Liver (tissue), 10 donors: ENCODE measurements at places on chromosomes 6 and 20. TPM values are rescaled to one million over a fixed set of nuclear protein-coding genes. Genes with fewer than 3 reads are reported as not detected.

DNA sequence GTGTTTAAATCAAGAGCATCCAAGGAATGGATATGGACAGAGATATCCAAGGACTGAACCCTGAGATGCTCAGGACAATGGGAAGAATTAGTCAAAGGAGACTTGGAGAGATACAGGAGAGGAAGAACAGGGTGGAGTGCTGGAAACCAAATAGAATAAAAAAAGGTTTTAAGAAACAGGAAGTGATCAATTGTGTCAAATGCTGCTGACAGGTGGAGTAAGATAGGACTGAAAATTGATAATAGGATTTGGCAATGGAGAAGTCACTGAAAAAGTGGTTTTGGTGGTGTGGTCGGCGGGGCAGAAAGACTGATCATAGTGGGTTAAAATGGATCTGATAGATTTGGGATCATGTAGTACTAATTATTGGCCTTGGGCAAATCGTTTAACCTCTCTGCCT is 37.9 kb upstream of the PNRC1 start:
- no peak for DNase-seq
- no peaks in the 10 kb centered on the region for H3K4me1 ChIP-seq
- no peaks in the 10 kb centered on the region for H3K36me3 ChIP-seq
- no peak overlapping the region for H3K4me3 ChIP-seq
- no peak overlapping the region for H3K27ac ChIP-seq

The OR12D3 gene
- total RNA-seq: not detected

The SLC26A8 gene
- total RNA-seq: 0.09 TPM

The RAD21L1 gene
- not detected for total RNA-seq

GRCh38 chr6:85680388-85680787 is 37.7 kb upstream of the SYNCRIP start:
- peaks cover 21% of the 10 kb centered on the region for H3K4me1 ChIP-seq
- H3K4me3 ChIP-seq: no peak overlapping the region
- no peak for DNase-seq
- H3K27me3 ChIP-seq: no peaks in the 10 kb centered on the region
- no peaks in the 10 kb centered on the region for H3K36me3 ChIP-seq

The PDE7B gene
- total RNA-seq: 0.75 TPM

GRCh38 chr6:79949233-79949632 is 1.9 kb upstream of the ELOVL4 start:
- peaks cover 5% of the 10 kb centered on the region for H3K4me1 ChIP-seq
- H3K4me3 ChIP-seq: no peak overlapping the region
- DNase-seq: peak; percentile 59
- H3K36me3 ChIP-seq: no peaks in the 10 kb centered on the region
- H3K27ac ChIP-seq: no peak overlapping the region

DNA sequence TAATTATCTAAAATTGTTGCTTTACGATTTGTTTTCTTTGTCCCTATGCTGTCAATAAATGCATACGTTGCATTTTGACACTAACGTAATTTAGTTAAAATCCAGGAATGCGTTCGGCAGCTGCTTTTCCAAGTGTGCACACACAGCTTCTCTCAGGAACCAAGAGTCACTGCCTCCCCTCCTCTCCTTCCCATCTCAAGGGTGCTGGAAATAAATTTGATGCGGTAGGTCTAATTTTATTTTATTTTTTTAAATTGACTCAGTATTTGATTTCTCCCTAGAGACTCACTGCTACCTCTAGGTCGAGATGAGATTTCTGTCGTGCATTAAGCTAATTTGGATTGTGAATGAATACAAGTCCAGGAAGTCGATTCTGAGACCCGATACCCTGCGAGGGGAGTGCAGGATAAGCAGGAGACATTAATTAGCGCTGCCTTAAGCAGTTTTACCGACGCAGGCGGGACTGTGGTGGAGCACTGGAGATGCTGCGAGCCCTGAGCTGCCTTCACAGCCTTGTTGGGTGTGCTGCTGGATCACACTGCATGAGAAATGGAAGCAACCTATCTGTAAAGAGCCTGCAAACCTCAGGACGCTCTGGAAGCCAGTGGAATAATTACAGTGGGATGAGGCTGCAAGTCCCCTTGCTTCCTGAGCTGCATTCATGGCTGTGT is 381.2 kb downstream of the C6orf118 start:
- H3K4me3 ChIP-seq: no peak overlapping the region
- H3K36me3 ChIP-seq: no peaks in the 10 kb centered on the region
- H3K4me1 ChIP-seq: no peaks in the 10 kb centered on the region
- no peaks in the 10 kb centered on the region for H3K27me3 ChIP-seq
- no peak for DNase-seq

The TMEM200A gene
- total RNA-seq: 0.08 TPM

The B3GALT4 gene
- total RNA-seq: 1.5 TPM

DNA sequence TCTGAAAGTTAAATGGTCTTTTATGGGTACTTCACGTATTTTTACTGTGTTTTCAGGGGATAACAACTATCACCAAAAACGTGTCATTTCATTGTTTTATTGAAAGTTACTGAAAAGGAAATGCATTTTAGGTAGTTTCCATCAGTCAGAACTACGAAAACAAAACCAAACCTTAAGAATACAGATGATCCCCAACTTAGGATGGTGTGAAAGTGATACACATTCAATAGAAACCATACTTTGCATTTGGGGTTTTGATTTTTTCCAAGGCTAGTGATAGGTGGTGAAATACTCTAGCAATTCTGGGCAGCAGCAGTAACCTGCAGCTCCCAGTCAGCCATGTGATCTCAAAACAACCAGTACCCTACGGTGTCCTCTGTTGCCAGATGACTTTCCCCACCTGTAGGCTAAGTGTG is 25.9 kb upstream of the EFHC1 start:
- H3K4me1 ChIP-seq: peaks cover 11% of the 10 kb centered on the region
- H3K27me3 ChIP-seq: no peaks in the 10 kb centered on the region
- no peak overlapping the region for H3K4me3 ChIP-seq
- no peaks in the 10 kb centered on the region for H3K36me3 ChIP-seq

GRCh38 chr6:8442150-8442549 is 6.8 kb upstream of the SLC35B3 start:
- H3K36me3 ChIP-seq: no peaks in the 10 kb centered on the region
- H3K27ac ChIP-seq: no peak overlapping the region
- DNase-seq: no peak
- H3K4me3 ChIP-seq: no peak overlapping the region
- no peaks in the 10 kb centered on the region for H3K4me1 ChIP-seq
- no peaks in the 10 kb centered on the region for H3K27me3 ChIP-seq

DNA sequence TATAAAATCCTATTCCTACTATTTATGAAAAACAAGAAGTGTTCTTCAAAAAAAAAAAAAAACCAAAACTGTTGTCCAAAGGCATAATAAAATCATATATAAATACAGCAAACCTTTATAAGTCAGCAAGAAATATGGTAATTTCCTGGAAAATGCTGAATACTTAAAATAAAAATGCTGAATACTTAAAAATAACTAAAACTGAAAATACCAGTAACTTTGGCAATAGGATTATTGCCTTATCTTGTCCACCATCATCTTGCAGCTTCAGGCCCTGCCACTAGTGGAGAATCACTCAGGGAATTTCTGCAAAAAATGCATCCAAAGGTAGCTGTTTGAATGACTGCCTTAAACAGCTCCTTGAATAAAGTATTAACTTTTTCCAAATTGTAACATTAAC is 24.5 kb downstream of the CCNC start:
- H3K4me3 ChIP-seq: no peak overlapping the region
- no peaks in the 10 kb centered on the region for H3K4me1 ChIP-seq
- H3K27ac ChIP-seq: no peak overlapping the region
